Activated CD4-positive, alpha-beta memory T cell treated with anti-CD3 and anti-CD28 coated beads for 36 hours (primary cell): ENCODE measurements at places on chromosomes 7 and 10. TPM values are rescaled to one million over a fixed set of nuclear protein-coding genes. Genes with fewer than 3 reads are reported as not detected.

- H3K4me3 ChIP-seq = no peak overlapping the region
- no peak overlapping the region for H3K27ac ChIP-seq
- H3K36me3 ChIP-seq = no peaks in the 10 kb centered on the region
These were observed 3.8 kb upstream of the CAV2 start for GRCh38 chr7:116495736-116496135.

DNA sequence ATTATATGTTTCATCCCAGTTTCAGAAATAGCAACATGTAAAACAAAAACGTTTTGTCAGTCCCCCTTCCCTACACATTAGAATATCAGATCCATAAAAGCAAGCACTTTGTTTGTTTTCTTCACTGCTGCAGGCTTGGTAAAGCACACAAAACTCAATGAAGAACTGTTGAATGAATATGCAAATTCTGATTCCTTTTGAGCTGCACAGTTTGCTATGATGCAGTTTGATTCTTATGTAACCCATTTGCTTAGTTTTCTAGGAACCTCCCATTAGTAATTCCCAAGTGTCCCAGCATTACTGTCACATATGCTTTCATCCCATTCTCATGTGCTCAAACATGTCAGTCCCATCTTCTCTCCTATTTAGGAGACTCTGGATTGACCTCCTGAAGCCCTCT lies 26.1 kb upstream of the CHCHD3 start:
- no peak overlapping the region for H3K4me3 ChIP-seq
- DNase-seq = no peak
- H3K27ac ChIP-seq = no peak overlapping the region

DNA sequence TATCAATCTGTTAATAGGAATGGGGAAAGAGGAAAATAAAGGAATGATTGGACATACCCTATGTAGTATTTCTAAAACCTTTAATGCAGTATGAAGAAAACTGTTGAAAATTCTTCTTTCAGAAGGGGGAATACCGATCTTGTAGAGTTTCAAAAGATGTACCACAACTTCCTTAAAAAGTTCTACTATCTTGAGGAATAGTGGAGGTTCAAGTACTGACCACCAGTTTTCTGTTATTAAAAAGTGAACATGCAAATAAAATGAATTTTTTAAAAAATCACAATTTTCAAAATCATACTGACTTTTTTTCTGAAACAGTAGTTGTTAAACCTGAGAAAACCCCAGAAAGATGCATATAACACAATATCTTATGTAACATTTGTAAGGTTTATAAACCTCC lies 86.5 kb downstream of the HERC4 start:
- no peak overlapping the region for H3K4me3 ChIP-seq
- H3K27me3 ChIP-seq = no peaks in the 10 kb centered on the region
- no peak overlapping the region for H3K27ac ChIP-seq
- no peak for DNase-seq

DNA sequence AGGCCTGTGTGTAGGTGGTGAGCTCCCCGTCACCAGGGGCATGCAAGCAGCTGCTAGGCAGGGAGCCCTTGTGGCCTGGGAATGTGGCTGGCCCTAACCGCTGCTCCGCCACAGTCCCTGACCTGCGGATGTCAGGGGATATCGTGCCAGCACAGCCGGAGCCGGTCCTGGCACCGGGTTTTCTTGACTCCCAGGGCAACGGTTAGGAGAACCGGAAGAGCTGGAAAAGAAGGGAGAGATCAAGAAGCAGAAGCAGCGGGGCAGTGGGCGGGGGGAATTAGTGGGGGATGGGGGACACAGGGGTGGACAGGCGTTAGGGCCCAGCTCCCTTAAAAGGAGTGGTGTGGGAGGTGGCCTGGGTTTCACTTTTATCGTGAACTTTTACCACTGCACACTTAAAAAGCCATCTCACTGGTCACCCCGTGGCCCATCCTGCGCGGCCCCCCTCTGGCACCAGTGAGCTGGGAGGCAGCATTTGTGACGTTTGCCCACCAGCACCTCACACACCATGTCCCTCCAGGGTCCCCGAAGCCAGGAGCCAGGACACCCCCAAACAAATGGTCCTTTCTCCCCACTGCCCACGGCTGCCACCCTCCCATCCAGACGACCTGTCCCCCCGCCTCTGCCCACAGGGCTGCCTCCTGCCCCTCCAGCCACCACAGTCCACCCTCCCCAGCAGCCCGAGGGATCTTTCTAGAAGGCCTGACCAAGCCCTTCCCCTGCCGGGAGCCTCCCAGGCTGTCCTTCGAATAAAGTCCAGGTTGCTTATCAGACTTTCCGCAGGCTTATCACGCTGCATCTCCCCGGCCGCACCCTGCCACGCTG lies 1.8 kb upstream of the MICALL2 start:
- H3K4me1 ChIP-seq = peaks cover 9% of the 10 kb centered on the region
- no peaks in the 10 kb centered on the region for H3K36me3 ChIP-seq
- no peak overlapping the region for H3K4me3 ChIP-seq
- DNase-seq = no peak

Gene AEBP1
- 5.5 TPM for total RNA-seq
